Cardiac septum (tissue), 1 donor: ENCODE measurements at places on chromosomes 5 and 9.

GRCh38 chr9:128733256-128733655 is 9.3 kb upstream of the ZDHHC12 start:
- DNase-seq = no peak

DNA sequence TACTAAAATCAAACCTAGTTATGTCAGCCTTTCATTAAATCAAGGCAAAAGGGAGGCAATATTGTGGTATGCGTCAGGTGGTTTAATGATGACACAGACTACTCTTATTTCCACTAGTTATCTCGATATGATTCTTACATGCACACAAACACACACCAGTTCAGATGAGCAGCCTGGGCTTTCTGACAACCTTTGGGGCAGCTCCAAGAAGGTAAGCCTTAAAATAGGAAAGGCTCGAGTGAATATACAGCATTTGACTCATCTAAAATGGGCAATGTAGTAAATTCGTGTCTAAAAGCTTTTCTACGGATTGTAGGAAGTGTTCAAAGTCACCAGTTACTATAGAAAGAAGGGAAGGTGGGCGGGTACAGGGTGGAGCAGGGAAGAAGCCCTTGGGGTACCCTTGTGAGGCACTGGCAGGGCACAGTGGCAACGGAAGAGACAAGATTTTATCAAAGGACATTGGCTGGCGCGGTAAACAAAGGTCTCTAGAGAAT is 1.9 kb downstream of the ANKH start:
- no peak for DNase-seq

GRCh38 chr5:133602835-133603380 is 9.4 kb downstream of the FSTL4 start:
- DNase-seq = no peak

DNA sequence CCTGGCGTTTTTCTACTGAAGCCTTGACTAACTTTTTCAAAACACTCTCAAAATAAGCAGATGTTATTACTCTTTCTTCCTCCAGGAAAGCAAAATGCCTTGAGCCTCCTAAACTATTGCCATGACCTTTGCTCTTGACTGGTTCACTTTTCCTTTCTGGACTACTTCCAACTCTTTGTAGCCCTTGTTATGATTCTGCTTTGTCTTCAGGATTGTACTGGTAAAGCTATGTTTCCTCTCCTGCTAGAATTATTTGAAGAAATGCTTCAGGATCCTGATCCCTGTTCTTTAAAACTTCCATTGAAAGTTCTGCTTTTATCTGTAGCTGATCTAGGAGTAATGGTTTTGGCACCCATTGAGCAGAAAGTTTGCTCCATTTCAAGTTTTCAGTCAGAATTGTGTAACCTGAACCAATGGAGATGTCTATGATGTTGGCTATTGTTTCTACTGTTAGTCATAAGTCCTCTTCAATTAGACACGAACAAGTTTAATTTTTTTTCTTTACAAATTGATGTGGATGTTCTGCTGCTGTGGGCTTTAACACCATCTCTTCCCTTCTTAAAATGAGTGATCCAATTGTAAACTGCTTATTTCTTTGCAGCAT is 1356.4 kb downstream of the EFNA5 start:
- DNase-seq = no peak

DNA sequence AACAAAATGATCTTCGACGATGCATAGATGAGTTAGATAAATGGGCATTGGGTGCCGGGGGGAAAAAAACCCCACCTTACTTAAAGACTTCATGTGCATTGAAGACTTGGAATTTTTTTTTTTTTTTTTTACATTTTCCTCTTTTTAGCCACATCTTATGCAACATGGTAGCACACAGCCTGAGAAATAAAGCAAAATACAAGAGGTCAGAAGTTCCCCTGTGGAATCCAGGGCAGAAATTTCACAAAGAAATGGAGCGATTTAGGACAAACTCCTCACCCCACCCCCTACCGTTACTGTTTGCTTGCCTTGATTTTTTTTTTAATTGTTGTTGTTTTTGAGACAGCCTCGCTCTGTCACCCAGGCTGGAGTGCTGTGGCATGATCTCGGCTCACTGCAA is 153.2 kb downstream of the GOLPH3 start:
- no peak for DNase-seq

GRCh38 chr5:149046196-149046829 is 16.5 kb downstream of the SH3TC2 start:
- no peak for DNase-seq

- no peak for DNase-seq
These were observed 305.1 kb downstream of the PSAT1 start for GRCh38 chr9:78601957-78602565.

- DNase-seq = no peak
These were observed 75.6 kb downstream of the ST8SIA4 start for GRCh38 chr5:100827481-100827889.

DNA sequence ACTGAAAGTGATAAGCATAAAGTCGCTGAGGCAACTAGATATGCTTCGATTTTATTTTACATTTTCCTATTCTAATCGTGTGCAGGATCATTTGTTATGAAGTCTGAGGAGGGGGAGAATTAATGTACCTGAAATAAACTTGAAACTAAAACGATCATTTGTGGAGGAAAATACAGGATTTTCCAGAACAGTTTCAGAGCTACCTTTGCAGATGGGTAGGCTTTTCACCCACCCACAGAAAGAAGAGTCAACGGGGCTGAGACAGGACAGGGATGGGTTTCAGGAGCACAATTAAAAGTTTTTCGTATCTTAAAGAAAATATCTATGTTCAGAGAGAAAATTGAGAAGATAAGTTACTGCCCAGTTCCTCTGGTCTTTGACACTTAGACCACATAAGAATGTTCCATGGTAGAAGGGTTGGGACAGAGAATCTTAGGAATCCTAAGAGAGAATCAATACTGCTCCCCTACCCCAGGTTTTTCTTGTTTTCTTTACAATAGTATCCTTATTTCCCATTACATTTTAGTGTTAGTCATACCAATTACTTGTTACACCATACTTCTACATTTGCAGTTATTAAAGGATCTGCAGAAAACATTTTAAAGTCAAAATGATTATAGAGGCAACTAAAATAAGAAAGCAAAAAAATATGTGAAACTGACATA is 211.4 kb downstream of the DEPDC1B start:
- DNase-seq = no peak

GRCh38 chr9:19682397-19682796 is 106.4 kb downstream of the SLC24A2 start:
- DNase-seq = no peak

DNA sequence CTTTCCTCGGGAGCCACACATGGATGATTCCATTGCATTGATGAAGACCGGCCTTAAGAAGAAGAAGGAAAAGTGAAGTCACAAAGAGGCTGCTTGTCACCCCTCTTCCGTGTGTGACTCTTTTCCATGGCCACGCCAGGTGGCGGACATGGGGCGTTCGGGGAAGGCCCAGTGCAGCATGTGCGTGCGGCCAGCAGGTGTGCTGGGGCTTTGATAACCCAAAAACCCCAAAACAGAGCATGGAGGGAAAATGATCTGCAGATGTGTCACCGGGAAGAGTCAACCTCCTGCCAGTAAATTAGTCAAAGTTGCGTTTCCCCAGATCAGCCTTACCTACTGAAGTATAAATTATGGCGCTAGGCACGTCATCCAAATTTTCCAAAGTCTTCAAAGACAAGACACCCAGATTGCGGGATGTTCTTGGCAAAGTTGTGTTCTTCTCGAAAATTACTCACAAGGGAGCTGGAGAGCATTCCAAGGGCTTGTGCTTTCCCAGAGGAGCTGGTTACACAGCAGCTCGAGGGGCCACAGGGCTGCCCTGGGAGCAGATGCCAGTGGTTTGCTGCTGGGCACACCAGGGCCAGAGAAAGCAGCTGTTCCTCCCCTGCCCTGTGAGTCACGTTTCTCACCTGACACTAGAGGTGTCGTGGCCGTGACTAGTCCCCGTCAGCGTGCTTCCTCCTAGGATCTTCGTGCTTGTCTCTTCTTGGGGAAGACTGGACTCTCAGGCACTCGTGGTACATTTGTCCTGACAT is 53.9 kb downstream of the IRX2 start:
- no peak for DNase-seq

- no peak for DNase-seq
These were observed 257.9 kb downstream of the RASEF start for GRCh38 chr9:82805027-82805426.

GRCh38 chr5:95280401-95281095 is 4.3 kb downstream of the MCTP1 start:
- DNase-seq = no peak

GRCh38 chr9:133600739-133601138 is 8.4 kb downstream of the FAM163B start:
- no peak for DNase-seq

GRCh38 chr9:101247297-101247696 is 137.5 kb downstream of the BAAT start:
- no peak for DNase-seq

- DNase-seq = no peak
These were observed 17.9 kb upstream of the CDC42SE2 start for GRCh38 chr5:131245948-131246347.

- DNase-seq = peak; percentile 79
These were observed 102.4 kb downstream of the CDK5RAP2 start for GRCh38 chr9:120477534-120478001.

GRCh38 chr5:139147483-139148087 is 50.6 kb downstream of the SIL1 start:
- DNase-seq = no peak

DNA sequence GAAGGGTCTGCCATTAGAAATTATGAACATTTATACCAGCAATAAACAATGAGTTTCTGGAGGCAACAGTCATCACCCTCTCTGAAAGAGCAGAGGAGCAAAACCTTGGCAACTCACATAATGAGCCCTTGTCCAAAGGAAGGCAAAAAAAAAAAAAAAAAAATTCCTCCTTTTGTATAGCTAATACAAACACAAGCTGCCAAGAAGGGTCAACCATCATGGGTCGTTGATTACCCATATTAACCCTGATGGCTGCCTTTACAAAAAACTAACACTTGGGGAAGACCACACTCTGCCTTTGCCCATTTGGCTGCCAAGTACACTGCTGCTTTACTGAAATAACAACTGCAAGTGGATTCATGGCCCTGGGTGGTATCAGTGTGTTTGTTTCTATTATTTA is 272.7 kb downstream of the ADAMTSL1 start:
- DNase-seq = no peak

DNA sequence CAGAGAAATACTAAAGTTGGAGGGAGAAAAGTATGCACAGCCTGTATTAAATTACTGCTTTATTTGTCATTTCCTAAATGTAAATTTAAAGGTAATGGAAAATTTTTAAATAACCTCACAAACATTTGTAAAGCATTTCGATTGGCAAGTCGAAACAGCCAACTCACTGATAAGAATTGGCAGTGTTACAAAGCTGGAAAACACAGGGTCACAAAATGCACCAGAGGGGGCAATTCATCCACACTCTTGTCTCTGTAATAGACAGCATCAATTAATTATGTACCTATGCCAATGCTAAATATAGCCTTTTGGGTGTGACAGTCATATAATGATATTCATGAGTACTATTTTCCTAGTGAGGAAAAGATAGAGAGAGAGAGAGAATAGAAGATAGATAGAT is 140.6 kb upstream of the PRLR start:
- DNase-seq = no peak

DNA sequence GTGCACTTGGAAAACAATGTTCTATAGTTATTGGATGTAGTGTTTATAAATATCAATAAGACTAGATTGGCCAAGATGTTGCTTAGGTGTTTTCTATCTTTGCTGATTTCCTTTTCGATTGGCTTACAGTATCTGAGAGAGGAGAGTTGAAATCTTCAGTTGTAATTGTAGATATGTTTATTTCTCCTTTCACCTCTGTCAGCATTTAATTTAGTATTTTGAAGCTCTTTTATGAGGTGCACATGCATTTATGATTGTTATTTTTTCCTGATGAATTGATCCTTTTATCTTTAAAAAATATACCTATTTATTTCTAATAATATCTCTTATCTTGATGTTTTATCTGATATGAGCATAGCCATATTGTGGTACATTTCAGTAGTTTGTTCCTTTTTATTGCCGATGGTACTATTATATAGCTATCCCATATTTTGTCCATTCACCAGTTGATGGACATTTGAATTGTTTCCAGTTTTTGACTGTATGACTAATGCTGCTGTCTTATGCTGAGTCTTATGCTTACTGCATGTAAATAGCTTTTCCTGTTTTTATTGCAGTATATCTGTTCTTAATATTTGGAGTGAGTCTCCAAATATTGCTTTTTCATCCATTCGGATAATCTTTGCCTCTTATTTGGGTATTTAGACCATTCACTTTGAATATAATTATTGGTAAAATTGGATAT is 34.7 kb downstream of the ERCC6L2 start:
- DNase-seq = no peak

DNA sequence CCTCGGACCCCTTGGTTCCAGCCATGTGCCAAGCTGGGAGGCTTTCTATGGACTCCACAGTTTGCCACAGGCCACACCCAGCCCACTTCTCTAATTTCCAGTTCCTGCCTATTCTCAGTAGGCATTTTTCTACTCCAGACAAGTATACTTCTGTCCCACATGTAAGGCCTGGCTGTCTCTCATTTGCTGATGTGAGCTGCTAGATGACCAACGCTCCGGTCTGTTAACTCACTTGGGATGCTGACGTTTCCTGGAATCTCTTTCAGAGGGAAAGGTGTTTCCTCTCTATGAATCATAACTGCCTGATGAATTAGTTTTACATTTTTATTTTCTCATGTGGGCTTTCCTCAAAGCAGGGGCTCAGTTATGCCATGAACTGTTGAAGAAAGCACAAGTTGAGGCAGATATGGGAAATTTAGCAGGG is 36.3 kb downstream of the ERGIC1 start:
- no peak for DNase-seq

- DNase-seq = no peak
These were observed 240.4 kb downstream of the GLIS3 start for GRCh38 chr9:4059437-4059836.

- DNase-seq = peak; percentile 79
These were observed 76.7 kb downstream of the ARSB start for GRCh38 chr5:78908173-78909061.

GRCh38 chr5:39759701-39760100 is 334.9 kb upstream of the DAB2 start:
- no peak for DNase-seq

- DNase-seq = no peak
These were observed 98.4 kb upstream of the HAND1 start for GRCh38 chr5:154576429-154576806.

- no peak for DNase-seq
These were observed 1.0 kb downstream of the HDAC3 start for GRCh38 chr5:141635646-141636045.

DNA sequence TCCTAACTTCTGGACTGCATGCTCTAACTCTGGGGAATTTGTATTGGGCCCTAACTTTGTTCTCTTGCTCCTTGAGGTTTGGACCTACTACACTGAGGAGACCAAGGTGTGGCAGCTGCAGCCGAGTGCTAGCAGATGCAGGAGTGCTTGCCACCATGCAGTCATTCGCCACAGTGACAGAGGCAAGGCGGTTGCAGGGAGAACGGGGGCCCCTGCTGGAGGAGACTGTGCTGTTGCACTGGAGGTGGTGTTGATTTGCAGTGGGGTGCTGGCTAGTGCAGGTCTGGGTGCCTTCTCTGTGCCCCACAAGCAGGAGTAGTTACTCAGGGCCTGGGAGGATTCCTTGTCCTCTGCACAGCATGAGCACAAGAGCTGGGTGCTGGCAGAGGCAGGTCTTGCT is 22.4 kb upstream of the DIRAS2 start:
- DNase-seq = no peak
